ENCODE measurements at places on chromosomes 12 and 14.

GRCh38 chr12:21546716-21547115 is 20.6 kb downstream of the SPX start:
- DNase-seq = no peak

GRCh38 chr14:105847400-105847799 is 321.0 kb downstream of the TMEM121 start:
- no peak for DNase-seq

DNA sequence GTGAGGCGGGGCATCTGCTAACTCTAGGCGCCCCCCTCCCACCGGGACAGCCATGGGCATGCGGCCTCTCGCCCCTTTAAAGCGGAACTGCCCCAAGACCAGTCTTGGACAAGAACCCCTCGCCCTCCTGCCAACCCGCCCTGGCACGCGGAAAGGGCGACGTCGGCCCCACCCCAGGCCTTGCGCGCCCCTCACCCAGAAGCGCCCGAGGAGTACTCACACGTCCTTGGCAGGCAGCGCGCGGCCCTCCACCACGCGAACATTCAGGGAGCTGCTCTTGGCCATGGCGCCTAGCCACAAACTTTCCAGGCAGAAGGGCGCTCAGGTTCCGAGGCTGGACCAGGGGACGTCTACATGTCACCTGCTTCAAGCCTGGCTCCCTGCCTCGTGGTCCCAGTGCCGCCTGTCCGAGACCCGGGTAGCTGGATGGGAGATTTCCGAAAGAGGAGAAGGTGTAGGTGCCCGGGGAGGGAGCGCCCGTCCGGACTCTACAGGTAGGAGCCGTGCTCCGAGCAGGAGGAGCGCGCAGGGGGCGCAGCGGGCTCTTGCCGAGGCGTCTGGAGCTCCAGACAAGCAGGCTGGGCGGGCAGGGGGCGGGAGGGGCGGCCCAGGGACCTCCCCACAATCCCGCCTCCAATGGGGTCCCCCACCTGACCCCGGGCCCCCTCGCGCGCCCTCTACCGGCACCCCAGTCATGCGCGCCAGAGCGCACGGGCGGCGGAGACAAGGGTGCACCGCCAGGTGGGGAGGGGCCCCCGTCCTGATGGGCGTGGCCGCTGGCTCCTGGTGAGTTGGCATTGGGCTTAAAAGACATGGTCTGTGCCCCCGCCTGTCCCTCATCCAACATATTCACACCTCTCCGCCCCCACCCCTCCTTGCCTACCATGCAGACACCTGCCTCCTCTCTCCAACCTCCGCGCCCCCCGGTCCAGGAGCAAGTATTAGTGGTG is at the start of gene RASAL1:
Gene RASAL1, minus strand, starts transcription at position 584 of the 950 bp plus-strand sequence. Its CDS starts 299 bp downstream, at position 285.
- no peak for DNase-seq

DNA sequence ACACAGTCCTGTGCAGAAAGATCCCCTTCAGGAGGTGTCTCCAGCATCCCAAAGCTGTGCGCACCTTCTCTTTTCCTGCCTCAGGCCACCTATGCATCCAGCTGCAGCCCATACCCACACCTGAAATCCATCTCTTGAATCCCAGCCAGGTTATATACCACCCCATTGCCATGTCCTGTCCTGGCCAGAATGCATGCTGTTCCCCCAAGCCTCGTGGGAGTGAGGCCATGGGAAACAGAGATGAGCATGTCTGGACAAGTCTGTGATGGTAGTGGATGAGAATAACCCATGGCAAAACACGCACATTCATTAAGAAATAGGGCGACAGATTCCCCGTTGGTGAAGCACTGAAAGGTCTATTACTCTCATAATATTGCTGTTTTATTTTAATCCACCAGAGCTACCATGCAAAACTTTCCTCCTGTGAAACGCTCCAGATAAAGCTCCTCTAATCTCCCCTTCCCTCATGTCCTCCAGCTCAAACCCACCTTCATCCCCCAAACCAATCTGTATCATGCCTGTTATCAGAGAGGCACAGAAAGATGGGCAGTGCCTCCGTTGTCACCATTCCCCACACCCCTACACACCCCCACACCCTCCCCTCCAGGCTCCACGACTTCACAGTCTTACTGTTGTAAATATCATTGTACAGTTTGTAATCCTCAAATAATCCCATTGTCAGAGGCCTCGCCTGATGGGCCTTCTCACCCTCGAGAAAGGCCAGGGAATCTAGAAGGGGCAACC is 97.5 kb upstream of the FKBP4 start:
- DNase-seq = no peak

DNA sequence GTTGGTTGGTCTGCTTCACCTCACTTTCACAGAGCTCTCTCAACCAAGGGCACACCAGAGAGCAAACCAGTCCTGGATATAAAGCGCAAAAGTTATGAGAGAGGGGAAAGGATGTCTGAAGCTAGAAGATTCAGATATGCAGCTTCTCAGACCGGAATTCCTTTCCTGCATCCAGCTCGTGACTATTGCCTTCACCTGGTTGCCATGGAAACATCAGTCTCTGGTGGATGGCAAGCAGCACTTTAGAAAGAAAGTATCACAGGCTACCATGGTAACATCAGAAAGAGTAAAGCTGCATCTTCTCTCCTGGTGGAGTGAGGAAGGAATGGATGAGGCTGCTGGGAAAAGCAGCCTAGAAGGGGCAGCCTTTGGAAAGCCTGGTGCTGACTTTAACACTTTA is 13.7 kb downstream of the REM2 start:
- DNase-seq = no peak

Measured in NCI-H2081 treated with DMSO at 0.1 percent for 48 hours (cell line).